ENCODE measurements at places on chromosomes 6 and 20.

GRCh38 chr6:35049900-35050756 lies 91.0 kb downstream of the TCP11 start:
- DNase-seq = no peak

DNA sequence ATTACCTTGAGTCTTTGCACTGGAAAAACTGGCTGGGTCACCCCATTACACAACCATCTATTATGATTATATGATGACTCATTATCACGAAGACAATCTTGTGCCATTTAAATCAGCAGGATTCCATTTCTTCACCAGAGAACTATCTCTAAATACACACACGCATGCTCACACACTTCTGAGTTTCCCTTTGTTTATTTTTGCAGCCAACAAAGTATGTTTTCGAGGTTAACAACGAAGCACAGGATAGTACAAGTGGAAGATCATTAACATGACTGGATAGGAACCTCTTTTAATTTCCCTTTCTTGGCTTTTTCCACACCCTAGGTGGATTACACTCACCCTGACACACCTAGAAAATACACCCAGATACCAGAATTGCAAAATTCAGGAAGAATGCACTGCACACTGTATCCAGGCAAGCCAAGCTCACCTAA lies 18.9 kb downstream of the PERP start:
- no peak for DNase-seq

GRCh38 chr6:44233567-44234100 lies 10.2 kb downstream of the SLC29A1 start:
- no peak for DNase-seq

- no peak for DNase-seq
These were observed 116.6 kb upstream of the PROKR2 start for GRCh38 chr20:5433352-5433751.

DNA sequence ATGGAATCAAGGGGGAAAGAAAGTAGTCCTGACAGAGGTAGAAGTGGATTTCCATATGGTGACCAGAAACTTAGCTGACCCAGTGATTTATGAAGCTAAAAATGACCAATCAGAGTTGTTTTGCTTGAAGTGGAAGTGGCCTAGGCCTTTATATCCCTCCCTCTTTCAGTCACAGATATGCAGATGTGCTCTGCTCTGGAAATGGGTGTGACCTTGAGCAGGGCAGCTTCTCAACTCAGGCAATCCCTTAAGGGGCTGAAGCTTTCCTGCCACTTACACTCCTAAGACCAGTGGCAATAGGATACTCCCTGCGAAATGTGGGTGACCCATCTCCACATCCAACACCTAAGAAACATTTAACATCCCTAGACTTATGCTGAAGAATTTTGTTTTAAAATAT lies 256.6 kb downstream of the EYS start:
- DNase-seq = no peak

- no peak for DNase-seq
These were observed 71.7 kb upstream of the MAP3K4 start for GRCh38 chr6:160919723-160920440.

DNA sequence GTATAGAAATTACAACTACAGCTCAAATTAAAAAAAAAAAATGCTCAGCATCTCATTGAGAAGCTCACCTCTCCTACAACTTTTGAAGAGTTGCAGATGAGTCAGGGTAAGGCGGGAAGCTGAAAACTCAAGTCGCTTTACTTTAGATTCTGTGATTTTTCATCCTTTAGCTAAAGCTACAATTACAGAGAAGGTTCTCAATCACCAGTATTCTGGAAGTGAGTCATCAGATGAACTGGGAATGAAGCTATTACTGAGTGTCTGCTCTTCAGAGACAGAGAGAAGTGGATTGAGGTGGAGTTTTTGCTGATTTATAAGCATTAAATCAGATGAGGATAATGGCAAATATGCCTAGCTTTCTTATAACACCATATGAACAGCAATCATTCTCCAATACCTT lies 91.9 kb downstream of the TFAP2A start:
- no peak for DNase-seq

DNA sequence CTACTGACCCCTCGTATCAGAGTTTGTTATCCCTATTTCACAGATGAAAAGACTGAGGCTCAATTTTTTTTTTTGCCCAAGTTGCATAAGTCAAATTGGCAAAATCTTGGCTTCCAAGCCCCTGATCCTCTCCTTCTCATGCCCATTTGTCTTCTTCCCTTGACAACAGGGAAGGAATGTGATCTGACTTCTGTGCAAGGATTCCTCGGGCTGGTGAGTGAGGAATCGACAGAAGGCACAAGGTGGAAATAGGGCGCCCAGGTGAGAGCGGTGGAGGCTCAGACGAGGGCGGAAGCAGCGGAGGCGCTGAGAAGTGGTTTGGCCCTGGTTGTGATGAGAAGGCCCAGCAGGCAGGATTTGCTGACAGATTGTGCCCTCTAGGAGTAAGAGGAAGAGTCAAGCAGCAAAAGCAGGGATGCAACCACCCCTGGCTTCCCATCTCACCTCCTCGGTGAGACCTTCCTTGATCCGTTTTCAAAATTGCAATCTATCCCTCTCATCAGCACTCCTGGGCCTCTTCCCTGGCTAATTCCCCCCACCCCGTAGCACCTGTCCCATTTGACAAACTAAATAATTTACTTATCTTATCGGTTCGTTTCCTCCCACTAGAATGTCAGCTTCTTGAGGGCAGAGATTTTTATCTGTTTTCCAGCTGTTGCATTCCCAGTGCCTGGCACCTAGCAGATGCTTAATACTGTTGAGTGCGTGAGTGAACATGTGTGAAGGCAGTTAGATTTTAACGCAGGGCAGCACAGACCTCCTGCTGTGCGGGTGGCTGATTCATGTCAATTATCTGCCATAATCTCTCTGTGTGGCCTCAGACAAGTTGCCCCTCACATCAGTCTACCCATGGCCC lies 3.7 kb upstream of the SIRPA start:
- no peak for DNase-seq

- no peak for DNase-seq
These were observed 984 bp downstream of the TFAP2C start for GRCh38 chr20:56630086-56630493.

- no peak for DNase-seq
These were observed 30.4 kb upstream of the PI16 start for GRCh38 chr6:36924131-36924530.

GRCh38 chr6:38067263-38067980 lies 247.9 kb downstream of the ZFAND3 start:
- no peak for DNase-seq

DNA sequence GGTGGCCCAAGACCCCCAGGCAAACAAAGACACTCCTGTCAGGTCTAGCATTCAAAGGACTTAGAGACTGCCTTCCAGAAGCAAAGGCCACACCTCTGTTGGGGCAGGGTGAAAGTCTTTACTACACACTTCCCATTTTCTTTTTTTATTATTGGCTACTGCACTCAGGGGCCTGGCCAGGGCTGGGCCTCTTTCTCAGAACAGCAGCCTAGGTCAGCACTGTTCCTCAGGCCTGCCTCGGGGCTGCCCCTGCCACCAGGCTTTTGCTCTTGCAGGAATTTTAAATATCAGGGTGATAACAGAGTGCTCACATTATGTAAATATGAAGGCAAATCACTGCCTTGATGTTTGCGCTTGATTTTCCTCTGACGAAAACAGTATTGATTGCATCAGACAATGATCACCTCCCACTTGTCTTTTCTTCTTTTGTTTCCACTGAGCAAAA lies 18.5 kb downstream of the GSTA4 start:
- DNase-seq = no peak

DNA sequence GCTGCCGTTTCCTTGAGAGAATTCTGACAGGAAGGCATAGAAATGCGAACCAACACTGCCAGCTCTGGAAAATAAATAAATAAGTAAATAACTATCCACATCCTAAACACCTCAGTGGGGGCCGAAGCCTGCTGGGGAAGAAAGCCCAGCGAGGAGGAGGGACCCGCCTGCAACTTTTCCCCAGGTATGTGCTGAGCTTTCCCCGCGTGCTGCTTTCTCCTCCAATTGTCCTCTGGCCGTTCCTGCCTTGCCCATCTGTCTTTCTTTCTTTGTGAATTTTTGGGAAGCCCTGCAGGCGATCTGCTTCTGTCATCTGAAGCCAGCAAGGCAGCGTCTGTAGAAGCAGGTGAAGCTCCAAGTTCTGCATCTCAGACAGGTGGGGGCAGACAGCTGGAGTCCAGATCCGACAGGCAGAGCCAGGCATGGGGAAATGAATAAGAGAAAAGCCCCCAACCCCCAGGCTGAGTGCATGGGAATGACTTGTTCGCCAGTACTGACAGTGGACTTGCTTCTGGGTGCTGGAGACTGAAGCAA lies 49.2 kb upstream of the IL17A start:
- no peak for DNase-seq

GRCh38 chr20:42567409-42567808 lies 622.3 kb downstream of the PTPRT start:
- no peak for DNase-seq

- DNase-seq = no peak
These were observed 93.3 kb upstream of the GCM1 start for GRCh38 chr6:53241938-53242337.

GRCh38 chr6:37085198-37085597 lies 79.7 kb downstream of the FGD2 start:
- no peak for DNase-seq

- no peak for DNase-seq
These were observed 45.9 kb downstream of the UBE3D start for GRCh38 chr6:83019741-83020140.

DNA sequence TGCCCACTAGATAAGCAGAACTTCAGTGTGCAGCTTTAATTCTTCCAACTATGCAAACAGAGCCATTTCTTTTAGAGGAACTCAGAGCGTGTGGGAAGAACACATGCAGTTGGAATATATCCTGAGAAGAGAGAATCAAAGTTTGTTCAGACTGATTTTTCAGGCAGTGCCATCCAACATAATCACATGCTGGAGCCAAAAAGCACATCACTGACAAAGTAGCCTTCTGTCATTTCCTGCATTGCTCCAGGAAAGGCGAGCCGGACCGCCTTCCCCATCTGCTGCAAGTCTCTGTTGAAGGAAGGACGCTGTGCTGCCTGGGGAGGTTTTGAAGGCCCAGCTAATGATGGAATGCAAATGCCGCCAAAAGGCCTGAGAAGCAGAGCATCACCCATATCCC lies 98.4 kb downstream of the DOK5 start:
- no peak for DNase-seq

- DNase-seq = no peak
These were observed 11.2 kb upstream of the SPAG4 start for GRCh38 chr20:35604449-35604747.

DNA sequence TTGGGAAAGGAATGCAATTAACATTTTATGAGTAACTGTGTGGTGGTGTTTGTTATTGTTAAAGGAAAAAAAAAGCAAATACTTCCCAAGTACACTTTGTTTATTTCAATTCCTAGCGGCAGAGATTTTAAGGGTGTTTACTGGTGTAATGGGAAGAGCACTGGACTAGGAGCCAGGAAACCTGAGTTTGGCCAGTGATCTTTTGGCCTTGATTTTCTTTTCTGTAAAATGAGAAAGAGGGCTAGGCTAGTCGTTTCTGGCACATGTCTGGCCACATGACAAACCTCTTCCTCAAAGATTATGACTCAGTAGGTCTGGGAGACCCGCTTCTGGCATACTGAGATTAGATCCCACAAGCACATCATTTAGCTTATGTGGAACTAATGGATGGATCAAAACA lies 428.1 kb upstream of the NOX3 start:
- no peak for DNase-seq

DNA sequence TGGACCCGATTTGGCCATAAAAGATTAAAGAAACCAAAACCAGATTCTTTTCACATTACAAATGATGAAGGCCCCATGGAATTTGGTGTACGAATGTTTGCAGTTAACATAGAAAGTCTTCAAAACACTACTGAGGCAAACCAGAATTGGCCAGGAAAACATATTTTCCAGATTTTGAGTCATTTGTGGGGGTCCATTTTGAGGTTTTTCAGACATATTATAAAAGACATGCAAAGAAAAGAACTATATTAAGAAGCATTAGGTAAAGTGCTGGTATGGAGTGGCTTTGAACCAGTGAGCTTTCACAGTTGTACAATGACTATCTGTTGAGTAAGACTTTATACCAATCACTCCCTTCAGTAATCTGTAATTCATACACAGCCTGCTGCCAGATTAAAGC lies 168.9 kb upstream of the COL21A1 start:
- DNase-seq = no peak

DNA sequence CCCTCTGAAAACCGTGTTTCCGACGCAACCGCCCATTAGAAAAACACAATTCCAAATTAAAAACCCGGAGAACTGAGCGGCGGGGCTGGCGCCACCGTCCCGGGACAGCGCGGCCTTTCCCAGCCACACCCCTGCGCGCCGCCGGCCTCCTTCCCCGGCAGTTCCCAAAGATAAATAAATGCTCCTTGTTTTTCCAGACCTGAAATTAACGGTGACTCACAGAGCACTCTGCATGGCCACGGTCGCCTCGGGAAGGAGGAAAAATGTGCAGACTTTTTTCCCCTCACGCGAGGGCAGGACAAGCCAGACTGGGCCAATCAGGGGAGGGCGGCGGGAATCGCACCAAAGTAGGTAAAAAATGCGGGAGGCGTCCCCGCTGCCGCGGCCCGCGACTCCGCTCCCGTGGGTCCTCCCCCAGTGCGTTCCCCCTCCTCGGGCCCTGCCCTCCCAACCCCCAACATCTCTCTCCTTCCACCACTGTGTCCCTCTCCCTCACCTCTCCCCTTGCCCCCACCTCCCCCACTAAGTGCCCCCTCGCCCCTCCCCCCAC lies 828 bp upstream of the DSTN start:
- no peak for DNase-seq

Measured in stimulated activated CD8-positive, alpha-beta memory T cell treated with anti-CD3 and anti-CD28 coated beads, Interleukin-7, amount 100 ng/mL, for 24 hours (primary cell).